ENCODE measurements at places on chromosomes 3 and 15.
A peak's percentile ranks its signal among the peaks of the same experiment; 100 is the strongest.

GRCh38 chr3:161510510-161511260 is 14.1 kb downstream of the OTOL1 start:
- no peak for DNase-seq

GRCh38 chr3:122067214-122067550 is 12.0 kb downstream of the CD86 start:
- DNase-seq, result no peak

DNA sequence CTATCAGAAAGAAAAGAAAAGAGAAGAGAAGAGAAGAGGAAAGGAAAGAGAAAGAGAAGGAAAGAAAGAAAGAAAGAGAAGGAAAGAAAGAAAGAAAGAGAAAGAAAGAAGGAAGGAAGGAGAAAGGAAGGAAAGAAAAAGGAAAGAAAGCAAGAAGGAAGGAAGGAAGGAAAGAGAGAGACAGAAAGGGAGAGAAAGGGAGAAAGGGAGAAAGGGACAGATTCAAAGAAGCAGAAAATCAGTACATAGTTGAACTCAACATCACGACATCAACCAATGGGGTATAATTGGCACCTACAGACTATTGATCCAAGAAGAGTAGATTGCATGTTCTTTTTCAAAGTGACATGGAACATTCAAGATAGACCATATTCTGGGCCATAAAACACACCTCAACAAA is 45.2 kb downstream of the HOMER2 start:
- DNase-seq, result no peak

DNA sequence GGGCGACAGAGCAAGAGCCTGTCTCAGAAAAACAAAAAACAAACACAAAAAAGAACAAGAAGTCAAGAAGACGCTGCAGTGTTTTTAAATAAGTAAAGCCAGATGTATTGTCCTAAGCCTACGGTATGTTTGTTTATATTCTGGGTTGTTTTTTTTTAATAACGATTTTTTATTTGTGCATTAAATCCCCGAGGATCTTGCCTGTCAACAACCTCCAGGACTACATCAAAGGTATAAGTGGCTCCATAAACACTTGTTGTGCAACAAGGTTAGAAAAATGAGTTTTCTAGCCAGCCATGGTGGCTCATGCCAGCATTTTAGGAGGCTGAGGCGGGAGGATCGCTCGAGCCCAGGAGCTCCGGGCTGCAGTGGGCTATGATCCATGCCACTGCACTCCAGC is 26.1 kb downstream of the ITGB5 start:
- DNase-seq, result no peak

GRCh38 chr15:34436956-34437442 is 609 bp downstream of the GOLGA8A start:
- DNase-seq, result peak; percentile 64
